Ureter (tissue), 1 donor: ENCODE measurements at places on chromosomes 11 and 22. TPM values are rescaled to one million over a fixed set of nuclear protein-coding genes. Genes with fewer than 3 reads are reported as not detected.

SCUBE1 gene
- total RNA-seq = 19.0 TPM

SEPTIN3 gene
- 0.99 TPM for total RNA-seq

FXYD2 gene
- total RNA-seq = 1.6 TPM

MMP27 gene
- not detected for total RNA-seq

OR52H1 gene
- 0.73 TPM for total RNA-seq
